ENCODE measurements at places on chromosomes 3 and 15.

- no peak for DNase-seq
Observed at GRCh38 chr3:4601892-4602291, 108.7 kb downstream of the ITPR1 start.

DNA sequence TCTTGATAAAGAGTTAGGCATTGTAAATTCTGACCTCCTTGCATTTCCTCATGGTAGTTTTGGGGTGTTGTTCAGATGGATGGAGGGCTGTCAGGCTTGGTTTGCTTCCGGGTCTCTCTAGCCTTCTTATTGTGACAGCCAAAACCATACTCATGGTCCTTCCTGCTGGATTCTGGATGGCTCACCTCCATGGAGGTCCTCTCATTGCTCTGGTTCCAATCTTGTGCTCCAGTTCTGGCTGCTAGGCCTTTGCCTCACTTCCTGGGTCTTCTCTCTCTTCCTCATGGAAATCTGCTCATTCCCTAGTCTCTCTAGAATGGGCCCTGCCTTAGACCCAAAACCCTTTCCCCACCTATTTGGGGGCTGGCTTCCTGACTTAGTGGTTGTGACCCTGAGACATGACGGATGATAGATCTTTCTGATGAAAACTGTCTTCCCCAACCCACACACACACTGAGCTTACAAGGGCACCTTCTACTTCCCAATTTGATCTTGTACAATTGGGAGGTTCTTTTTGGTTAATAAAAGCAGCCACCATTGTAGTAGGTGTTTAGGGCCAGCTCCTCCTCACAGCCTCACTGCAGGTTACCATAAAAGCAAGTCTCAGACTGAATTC is 66.2 kb upstream of the XCR1 start:
- no peak for DNase-seq

- peak; percentile 59 for DNase-seq
Observed at GRCh38 chr3:114706591-114707232, 412.9 kb downstream of the TIGIT start.

GRCh38 chr3:124802702-124803101 is 72.5 kb downstream of the UMPS start:
- no peak for DNase-seq

DNA sequence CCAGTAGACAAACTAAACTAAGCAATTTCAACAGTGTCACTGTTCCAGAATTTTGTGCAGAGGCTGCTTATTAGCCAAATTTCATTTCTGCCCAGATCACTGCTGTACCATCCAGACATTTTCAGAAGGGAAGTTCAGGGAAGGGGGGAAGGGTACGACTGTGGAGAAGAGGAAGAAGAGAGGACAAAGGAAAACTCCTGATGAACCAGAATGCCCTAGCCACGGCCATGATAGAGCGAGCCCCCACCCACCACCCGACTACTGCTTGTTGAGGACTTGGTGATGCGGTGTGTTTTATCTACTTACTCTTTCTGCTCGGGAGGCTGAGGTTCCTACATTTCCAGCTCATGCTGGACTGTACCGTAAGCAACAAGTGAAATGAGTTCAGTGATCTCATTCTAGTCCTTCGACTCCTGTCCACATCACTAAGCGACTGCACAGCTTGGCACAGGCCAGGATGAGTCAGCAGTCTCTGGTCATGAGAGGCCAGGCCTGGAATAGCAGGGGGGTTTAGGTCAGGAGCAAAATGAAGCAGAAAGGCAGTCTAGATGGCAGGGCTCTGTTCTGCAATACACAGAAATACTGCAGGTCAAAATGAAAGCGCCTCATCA is 330.8 kb downstream of the TIGIT start:
- DNase-seq, result peak; percentile 11

DNA sequence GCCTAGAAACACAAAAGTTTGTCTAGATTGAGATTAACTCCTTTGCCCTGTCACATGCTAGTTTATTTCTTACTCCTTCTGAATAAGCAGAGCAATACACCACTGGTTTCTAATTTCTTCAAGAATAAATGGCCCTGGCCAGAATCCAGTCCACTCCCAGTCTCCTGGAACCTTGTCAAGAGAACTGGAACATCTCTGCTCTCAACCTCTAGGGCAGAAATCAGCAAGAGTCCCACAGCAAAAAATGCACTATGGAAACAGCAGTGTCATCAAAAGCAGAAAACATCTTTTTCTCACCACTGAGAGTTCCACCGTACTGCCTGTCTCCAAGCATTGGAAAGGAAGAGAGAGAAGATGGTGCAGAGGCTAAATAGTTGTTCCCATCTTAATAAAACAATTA is 35.9 kb upstream of the PPP2R3A start:
- DNase-seq, result no peak

GRCh38 chr3:193168931-193169330 is 72.1 kb upstream of the PLAAT1 start:
- no peak for DNase-seq

DNA sequence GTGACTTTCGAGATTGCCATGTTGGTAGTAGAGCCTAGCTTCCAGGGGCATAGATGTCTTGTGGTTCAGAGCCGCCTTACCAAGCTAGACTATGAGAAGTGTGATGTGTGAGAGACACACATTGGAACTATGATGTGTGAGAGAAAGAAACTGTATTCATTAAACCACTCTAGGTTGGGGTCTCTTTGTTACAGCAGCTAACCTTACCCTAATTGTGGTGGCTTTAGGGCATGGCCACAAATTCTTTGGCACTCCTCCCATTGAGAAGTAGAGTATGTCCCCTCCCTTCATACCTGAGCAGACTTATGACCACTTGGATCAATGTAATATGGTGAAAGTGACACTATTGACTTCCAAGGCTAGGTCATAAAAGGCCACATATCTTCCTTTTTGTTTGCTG is 35.3 kb upstream of the CDV3 start:
- DNase-seq, result no peak

DNA sequence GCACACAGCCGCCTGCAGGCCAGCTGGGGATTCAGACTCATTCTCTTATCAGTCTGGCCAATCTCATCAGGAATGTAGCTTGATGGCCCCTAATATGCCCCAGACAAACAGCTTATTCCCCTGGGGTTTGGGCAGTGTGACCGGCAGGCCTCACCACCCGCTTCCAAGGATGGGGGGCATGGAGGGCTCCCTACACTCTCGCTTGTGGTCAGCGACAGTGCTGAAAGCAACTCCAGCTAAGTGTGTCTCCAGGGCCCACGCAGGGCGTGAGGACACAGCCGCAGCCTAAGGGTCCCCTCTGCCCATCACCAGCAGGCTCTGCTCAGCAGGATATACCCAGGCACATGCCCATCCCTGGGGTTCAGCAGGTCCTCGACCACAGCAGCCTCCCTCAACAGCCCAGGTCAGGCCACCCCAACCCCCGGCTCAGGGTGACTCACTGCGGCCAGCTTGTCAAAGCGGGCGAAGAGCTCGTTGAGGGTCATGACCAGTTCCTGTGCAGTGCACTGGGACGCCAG is 116.7 kb downstream of the ADCY5 start:
- DNase-seq, result no peak

DNA sequence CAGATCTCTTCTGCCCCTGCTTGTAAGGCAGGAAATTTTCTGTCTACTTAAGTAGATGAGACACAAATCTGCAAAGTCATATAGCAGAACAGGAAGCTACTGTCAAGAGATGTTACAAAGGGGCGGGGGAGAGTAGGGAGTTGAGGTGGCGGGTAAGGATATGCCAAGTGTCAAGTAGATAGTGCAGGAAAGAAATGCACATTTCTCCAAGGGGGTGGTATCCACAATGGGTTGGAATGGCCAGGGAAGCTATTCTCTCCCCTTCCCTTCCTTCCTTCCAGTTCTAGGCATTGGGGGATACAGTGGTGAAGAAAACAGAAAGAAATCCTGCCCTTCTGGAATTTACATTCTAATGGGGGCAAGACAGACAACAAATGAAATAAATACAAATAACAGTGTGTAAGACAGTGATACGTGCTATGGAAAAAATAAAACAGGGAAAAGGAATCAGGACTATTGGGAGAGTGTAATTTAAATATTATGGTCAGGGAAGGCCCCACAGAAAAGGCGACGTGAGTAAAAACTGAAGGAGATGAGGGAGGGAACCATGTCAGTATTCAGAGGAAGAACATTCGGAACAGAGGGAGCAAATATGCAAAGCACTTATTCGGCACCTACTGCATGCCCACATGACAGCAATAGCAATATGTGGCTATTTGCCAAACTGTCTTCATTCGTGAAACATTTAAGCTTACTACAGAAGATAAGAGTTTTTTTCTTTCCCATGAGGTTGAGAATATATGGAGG is 42.8 kb upstream of the RNU6-1 start:
- DNase-seq, result no peak

DNA sequence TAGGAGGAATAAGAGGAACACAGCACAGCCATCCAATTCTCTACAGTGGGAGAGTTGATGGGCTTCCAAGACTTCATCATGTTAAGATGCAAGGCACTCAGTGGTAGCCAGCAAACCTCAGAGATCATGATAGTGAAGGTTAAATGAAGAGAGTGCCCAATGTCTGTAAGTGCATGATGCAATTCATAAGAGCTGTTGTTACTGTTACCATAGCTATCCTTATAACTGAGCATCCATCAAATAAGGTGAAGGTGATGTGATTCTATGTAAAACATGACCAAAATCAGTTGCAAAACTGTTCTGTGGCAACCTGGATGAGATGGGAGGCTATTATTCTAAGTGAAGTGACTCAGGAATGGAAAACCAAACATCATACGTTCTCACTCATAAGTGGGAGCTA is 289.7 kb downstream of the MAGI1 start:
- DNase-seq, result no peak

GRCh38 chr15:75073197-75073596 is 49.8 kb downstream of the PPCDC start:
- no peak for DNase-seq

DNA sequence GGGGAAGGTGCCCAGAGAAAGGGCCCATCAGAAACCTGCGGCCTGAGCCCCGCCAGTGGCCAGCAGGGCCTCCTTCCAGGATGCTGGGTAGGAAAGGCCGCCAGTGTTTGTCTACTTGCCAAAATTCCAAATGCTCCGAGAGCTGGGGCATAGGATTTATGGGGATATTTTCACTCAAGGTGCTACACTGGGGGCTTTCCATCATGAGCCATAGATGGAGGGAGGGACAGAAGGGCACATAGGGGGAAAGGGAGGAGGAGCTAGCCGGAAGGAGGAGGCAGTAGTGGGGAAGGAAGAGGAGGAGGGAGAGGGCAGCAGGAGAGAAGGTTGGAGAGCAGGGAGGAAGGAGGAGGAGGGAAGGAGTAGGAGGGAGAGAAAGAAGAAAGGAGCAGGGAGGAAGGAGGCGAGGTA is 494.7 kb upstream of the PROK2 start:
- no peak for DNase-seq

- DNase-seq, result no peak
Observed at GRCh38 chr15:81118361-81118760, 15.7 kb upstream of the CFAP161 start.

DNA sequence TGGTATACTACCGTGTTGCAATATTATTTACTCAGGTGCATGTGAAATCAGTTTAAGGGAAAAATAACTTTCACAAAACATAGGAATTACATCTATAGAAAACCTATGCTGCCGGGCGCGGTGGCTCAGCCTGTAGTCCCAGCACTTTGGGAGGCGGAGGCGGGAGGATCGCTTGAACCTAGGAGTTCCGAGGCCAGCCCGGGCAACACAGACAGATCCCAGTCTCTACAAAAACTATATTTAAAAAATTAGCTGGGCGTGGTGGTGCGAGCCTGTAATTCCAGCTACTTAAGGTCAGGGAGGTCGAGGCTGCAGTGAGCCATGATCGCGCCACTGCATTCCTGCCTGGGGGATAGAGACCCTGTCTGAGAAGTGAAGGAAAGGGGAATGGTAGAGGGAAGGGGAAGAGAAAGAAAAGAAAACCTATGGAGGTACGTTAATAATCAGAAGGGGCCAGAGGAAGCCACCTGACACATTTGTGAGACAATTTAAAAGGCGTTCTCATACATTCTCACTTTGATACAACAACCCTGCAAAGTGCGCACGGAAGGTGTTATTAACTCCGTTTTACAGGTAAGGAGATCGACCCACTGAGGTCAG is 456 bp upstream of the TMEM62 start:
- DNase-seq, result no peak

- DNase-seq, result no peak
Observed at GRCh38 chr3:111650378-111651275, 55.5 kb upstream of the ZBED2 start.

DNA sequence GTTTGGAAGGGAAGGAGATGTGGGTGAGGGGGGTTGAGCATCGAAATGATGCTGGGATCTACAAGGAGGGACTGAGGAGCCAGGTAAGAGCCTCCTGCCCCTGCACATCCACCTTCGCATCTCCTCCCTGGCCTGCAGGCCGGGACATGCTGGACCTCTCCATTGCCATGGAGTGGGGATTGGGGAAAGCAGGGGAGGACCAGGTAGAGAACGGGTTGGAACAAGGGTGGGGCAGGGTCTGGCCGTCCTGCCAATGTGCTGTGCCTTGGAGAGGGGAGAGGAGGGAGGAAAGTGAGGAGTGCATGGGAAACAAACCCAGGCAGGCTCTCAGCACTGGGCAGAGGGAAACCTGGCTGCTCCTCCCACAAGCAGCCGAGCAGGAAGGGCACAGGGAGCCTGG is 10.6 kb downstream of the PLA2G4B start:
- DNase-seq, result no peak

GRCh38 chr3:46998121-46998851 is 18.8 kb downstream of the NBEAL2 start:
- peak; percentile 68 for DNase-seq

DNA sequence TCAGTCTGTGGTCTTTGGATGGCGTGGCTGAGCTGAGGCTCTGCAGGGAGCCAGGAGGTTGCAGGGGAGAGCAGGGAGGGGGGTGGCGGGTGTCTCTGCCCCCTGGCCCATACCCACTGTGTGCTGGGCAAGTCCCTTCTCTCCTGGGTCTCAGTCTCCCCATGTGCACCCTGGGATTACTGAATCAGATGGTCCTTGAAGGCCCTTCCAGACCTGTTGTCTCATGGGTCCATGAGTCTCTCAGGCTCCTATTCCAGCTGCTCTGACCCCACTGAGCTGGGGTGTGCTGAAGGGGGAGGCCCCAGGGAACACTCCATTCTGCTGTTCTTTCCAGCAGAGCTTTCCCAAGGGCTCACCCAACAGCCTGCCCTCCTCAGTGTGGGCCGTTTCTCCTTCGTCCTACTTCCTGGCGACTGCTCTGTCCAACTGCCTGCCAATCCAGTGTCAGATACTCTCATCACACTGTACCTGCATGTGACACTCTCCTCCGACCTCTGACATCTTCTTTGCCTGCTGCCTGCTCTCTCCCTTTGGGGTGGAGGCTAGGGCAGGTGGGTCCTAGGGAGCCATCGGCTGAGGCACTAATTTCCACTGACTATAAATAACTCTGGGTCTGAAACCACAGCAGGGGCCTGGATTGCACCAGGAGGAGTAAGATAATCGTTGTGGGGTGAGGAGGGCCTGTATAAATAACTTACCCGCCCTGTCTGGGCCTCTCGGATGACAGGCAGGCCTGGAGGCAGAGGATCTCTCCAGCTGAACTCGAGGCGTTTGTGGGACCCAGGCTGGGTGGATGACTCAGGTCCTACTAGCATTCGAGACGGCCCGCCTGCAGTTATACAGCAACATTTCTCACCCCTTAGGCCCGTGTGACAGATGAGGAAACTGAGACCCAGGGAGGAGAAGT is 67.1 kb downstream of the ATP2B2 start:
- DNase-seq, result no peak

Measured in stimulated activated naive CD8-positive, alpha-beta T cell treated with anti-CD3 and anti-CD28 coated beads, Interleukin-15, amount 100 ng/mL, for 72 hours (primary cell).